T47D (cell line): ENCODE measurements at places on chromosomes 1 and 21.

GRCh38 chr1:155062702-155063411, 683 bp upstream of the EFNA4 start:
- no peak for DNase-seq

DNA sequence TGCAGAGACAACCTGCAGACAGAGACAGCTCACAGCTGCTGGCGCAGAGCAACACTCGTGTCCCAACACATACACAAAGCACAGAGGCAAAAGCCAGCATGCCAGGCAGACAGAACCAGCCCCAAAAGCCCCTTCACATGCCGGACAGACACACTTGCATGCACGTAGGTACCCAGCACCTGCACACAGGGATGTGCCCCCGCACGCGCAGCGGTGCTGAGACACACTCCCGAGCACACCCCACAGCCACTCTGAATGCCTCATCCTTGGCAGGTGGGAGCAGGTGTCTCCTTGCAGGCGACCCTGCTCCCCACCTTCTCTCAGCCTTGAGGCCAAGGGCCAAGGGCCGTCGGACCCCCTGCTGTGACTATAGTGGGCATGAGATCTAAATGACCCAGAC, 41.2 kb upstream of the ZC3H12A start:
- DNase-seq, result no peak

- DNase-seq, result no peak
Observed at GRCh38 chr1:81838600-81839218, 38.0 kb downstream of the ADGRL2 start.

- no peak for DNase-seq
Observed at GRCh38 chr1:93740601-93741031, 59.0 kb upstream of the BCAR3 start.

DNA sequence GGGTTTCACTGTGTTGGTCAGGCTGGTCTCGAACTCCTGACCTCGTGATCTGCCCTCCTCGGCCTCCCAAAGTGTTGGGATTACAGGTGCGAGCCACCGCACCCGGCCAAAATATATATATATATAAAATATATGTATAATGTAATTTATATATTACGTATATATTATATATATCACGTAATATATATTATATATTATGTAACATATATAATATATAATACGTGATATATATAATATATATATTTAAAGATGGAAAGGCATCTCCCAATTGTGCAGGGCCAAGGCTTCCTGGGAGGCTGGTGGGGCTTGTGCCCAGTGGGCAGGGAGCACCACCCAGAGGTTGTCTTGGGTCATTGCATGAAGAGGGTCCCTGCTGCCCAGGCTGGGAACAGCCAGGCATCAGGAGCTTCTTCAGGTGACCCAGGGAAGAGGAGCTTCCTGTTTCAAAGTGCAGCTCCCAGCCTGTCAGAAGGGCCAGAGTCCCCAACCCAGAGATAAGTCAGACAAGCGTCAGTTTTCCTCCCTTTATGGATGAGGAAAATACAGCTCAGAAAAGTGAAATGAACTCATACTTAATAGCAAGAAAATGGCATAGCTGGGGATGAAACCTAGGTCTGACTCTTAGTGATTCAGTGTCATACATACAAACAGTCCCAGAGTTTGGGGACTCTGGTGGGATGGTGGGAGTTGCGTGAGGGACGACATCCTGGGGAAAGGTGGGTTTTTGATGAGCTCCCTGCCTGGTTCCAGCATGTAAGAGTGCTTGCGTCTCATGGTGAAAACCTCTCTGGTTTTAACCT, 12.0 kb downstream of the UBE2Q1 start:
- peak; percentile 56 for DNase-seq

- no peak for DNase-seq
Observed at GRCh38 chr1:190373705-190374336, 103.8 kb downstream of the BRINP3 start.

DNA sequence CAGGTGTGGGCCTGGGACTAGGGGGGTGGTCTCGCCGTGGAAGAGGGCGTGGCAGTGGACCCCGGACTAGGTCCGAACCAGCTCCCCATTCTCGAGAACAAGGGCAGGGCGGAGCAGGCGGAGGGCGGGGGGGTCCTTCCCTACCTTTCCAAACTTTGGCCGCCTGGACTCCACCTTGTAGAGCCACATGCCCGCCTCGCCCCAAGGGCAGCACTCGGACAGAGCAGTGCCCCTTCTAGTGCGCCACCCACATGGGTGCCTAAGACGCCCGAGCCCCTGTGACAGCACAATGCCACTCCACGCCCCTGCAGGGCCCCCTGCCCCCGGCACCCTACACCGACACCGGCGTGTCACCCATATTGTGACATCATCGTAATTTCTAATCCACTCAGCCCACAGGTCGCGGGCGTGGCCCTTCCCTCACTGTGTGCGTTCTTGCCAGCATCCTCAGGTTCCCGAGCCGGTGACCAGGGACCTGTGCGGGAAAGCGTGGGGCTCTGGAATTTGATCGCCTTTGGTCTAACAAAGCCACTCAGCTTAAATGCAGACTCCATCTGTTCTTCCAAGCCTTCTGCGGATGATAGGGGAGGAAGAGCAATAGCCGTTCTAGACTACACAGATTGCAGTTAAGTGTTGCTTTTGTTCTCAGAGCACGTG, 553 bp upstream of the STMN1 start:
- DNase-seq, result peak; percentile 42

DNA sequence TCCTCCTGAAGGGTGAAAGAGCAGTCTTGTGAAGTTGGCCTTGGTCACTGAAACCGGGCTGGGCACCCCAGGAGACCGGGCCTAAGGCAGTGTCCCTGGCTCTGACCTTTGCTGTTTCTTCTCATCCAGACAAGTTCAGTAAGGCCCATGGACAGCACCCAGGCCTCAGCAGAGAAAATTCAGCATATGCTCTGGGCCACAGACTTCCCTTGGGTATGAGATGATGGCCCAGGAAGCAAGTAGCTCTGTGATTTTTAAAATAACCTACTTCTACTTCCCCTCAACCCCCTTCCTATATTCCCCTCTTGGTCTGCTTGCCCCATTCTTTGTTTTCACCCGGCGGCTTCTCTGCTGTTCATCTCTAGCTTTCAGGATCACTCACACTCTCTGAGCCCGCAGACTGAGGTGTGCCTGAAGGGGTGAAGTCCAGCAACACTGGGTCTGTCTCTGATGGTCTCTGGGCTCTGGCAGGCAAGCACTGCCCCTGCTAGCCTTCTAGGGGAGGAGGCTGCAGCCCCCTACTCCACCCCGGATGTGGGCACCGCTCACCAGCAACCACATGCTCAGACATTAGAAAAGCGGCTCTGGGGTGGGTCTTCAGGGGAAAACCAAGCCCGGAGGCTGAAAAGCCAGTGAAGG, 2.9 kb upstream of the GPR25 start:
- DNase-seq, result no peak

DNA sequence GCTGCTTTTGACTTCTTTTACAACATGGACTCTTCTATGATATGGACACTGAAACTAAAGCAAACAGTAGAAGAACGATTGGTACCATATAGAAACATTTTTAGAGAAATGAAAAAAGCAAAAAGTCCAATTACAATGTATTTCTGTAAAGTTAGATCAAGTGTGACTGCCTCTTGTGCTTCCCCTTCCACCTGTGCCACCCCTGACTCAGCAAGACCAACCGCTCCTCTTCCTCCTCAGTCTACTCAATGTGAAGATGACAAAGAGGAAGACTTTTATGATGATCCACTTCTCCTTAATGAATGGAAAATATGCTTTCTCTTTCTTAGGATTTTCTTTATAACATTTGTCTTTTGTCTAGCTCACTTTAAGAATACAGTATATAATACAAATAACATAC, 66.9 kb downstream of the PHTF1 start:
- DNase-seq, result no peak

GRCh38 chr1:214451596-214451995, 99.8 kb downstream of the PTPN14 start:
- DNase-seq, result no peak

GRCh38 chr21:37166733-37167132, 93.7 kb downstream of the TTC3 start:
- peak; percentile 4 for DNase-seq

- DNase-seq, result no peak
Observed at GRCh38 chr21:25788677-25789076, 53.9 kb downstream of the GABPA start.

- DNase-seq, result peak; percentile 21
Observed at GRCh38 chr1:226309398-226310244, 657 bp upstream of the LIN9 start.

DNA sequence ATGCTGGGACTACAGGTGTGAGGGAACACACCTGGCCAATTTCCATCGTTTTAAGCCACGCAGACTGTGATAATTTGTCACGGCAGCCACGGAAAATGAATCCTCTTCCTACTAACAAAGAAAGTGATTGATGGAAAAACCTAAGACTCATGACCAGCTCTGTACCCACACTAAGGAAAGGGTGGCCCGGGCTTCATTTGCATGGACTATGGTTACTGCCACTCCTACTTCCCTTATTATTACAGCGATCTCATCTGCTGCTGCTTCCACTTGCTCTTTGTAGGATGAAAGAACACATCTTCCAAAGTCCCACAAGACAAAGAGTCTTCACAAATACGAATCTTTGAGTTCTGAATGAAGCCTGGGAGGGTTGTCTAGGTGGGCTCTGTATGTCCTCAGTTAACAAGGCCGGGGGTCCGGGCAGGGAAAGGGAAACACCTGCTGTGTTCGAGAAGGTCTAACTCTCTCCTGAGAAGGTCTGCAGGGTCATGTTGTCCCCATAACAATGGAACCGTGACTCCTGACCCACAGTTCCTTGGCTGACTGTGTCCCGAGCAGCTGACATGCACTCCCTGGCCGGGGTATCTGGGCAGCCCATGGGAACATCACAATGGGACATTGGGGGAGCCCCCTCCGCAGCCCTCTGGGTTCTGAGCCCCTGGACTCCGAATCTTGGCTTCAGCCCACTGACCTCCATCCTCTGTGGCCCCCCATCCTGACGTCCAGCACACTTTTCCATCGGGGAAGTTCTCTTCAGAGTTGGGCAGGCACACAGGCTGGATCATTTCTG, 13.3 kb upstream of the TFF1 start:
- no peak for DNase-seq

- no peak for DNase-seq
Observed at GRCh38 chr1:38962113-38962512, 20.5 kb upstream of the RHBDL2 start.

GRCh38 chr1:26858160-26858559, 4.8 kb upstream of the SFN start:
- DNase-seq, result no peak

GRCh38 chr1:23581219-23581618, 21.9 kb upstream of the ID3 start:
- no peak for DNase-seq

DNA sequence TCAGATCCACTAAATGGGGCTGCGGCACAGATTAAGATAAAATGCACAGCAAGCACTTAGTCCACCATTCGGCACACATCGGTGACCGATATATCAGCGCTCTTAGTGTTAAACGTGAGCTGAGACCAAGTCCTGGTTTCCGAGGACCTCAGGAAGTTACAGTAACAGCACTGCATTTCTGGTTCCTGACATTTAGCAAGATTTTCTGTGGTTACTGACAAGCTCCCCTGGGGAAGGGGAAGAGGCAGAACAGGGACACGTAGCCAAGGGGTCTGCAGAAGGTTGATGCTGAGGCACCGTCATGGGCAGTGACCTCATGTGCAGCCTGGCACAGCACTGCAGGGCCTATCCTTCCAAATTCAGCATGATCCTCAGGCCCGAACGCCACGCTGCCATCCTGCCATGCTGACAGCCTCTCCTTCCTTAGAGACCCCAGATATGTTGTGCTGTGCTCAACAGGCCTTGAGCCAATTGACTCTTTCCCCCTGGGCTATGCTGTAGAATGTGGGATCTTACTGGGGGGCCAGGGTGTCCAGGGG, 13.4 kb upstream of the PEF1 start:
- no peak for DNase-seq

DNA sequence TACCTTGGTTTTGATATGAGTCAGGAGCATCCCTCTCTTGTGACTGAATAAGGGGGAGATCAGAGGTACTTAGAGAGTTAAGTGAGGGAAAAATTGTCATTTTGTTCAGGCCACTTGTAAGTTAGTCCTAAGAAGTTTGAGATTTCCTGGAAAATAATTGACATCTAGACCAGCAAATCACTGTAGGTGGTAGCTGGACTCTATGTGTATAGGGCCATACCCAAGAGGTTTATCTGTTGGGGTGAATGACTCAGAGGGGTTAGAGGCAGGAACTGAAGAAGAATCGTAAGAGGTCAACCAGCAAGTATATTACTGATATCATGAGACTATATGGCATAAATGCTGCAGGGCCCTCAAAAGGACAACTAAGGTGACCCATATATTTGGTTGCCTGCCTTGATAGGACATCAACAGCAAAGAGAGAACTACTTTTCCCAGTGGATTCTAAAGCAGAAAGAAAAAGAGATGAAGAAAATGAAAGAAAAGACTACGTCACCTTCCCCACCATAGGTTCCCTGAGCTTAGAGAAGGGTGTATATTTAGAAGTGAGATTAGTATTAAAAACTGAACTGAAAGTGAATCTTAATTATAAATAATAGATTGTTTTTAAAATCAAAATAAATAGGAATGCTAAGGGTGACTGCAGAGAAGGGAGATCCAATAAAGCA, 8.0 kb upstream of the RNPC3 start:
- no peak for DNase-seq

DNA sequence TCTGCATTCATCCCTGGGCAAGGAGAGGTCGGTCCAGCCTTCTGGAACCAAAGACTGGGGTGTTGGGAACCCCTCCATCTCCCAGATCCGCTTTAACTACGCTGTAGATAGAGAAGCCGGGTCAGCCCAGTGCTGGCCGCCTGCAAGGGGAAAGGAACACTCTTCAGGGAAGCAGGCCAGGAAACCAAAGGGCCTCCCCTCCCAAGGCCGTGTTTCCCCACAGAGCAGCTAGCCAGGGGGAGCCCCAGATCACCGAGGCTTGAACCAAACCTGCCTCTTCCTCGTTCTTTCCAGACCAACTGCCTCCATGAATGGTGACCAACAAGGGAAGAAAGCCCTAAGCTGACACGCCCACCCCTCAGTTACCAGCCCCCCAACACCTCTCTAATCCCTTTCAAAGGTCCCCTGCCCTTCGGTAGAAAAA, 1.2 kb upstream of the CHD5 start:
- no peak for DNase-seq

DNA sequence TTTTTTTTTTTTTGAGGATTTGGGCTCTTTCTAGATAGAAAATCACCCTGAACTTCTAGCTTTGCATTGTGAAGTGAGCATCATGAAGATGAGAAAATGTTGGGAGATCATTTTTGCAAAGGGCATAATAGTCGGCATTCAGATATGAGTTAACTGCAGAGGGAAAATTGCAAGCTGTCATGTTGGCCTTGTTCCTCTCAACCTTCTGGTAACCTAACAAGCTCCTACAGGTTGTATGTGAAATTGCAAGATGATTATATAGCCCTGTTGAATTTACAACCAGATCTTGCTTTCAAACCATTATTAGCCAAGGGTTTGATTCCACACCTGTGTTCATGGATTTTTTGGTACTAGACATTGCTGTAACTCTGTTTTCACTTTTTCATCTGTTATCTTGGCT, 2.2 kb downstream of the ELOA start:
- DNase-seq, result peak; percentile 33

GRCh38 chr1:48697066-48697707, 79.5 kb downstream of the BEND5 start:
- peak; percentile 9 for DNase-seq

GRCh38 chr21:36745459-36745858, 46.5 kb downstream of the SIM2 start:
- DNase-seq, result no peak

- no peak for DNase-seq
Observed at GRCh38 chr1:173295995-173296394, 88.9 kb upstream of the TNFSF4 start.

- DNase-seq, result no peak
Observed at GRCh38 chr21:35850029-35850428, 210.3 kb downstream of the SETD4 start.

GRCh38 chr1:185215911-185216310, 58.9 kb downstream of the SWT1 start:
- no peak for DNase-seq
